ENCODE measurements at places on chromosomes 5 and 9. TPM values are rescaled to one million over a fixed set of nuclear protein-coding genes. Genes with fewer than 3 reads are reported as not detected.

DNA sequence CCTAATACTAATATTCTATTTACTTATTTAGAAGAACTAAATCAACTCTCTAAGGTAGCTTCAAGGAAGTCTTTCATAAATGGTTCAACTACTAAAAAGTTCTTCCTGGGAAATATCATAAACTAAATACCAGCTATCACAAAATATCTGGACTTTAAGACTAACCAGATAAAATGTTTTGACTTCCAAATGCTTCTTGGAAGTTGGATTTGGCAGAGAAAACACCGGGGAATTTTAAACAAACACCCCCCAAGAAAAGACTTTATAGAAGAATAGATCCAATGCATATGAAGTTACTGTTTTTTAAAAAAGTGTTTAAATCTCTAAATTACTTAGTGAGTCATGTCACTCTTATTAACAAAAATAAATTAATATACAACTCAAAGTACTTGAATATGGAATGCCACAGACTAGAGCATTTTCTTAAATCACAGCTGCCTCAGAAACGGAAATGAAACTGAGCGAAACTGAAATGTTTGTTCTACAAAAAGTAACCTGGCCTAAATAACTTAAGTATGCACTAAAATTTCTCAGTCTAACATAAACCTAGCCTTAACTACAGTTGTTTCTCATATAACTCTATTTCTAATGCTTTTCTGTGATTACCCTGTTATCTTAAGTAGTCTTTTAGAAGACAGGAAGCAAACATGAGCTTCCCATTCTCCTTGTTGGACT, 6.8 kb downstream of the ABCA1 start:
- H3K4me3 ChIP-seq = no peak overlapping the region
- DNase-seq = no peak
- peaks cover 4% of the 10 kb centered on the region for H3K4me1 ChIP-seq
- H3K36me3 ChIP-seq = no peaks in the 10 kb centered on the region
- H3K27ac ChIP-seq = peak overlapping the region; percentile 21
- H3K27me3 ChIP-seq = no peaks in the 10 kb centered on the region

- H3K27ac ChIP-seq = no peak overlapping the region
- no peaks in the 10 kb centered on the region for H3K4me1 ChIP-seq
- peaks cover 31% of the 10 kb centered on the region for H3K36me3 ChIP-seq
- no peak for DNase-seq
- no peak overlapping the region for H3K4me3 ChIP-seq
- no peaks in the 10 kb centered on the region for H3K27me3 ChIP-seq
Observed at GRCh38 chr5:34831303-34831702, 7.7 kb upstream of the TTC23L start.

DNA sequence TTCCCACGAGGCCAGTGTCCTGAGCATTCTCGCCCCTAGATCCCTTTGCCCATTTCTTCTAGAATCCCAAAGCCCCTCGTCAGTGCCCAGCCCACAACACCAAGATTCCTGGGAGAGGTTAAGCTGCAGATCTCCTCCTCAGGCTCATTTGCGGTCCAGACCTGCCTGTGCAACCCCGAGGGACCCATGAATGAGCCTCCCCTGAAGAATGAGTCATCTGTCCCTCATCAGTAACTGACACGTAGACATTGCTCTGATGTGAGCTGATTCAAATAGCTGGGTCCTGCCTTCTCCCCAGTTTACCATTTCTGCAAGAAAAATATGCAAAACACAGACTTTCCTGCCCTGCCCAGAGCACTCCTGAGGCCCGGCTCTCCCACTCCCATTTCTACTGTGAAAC, 92.8 kb downstream of the ADCY2 start:
- no peaks in the 10 kb centered on the region for H3K27me3 ChIP-seq
- no peak overlapping the region for H3K27ac ChIP-seq
- no peak overlapping the region for H3K4me3 ChIP-seq
- no peak for DNase-seq
- no peaks in the 10 kb centered on the region for H3K4me1 ChIP-seq

DNA sequence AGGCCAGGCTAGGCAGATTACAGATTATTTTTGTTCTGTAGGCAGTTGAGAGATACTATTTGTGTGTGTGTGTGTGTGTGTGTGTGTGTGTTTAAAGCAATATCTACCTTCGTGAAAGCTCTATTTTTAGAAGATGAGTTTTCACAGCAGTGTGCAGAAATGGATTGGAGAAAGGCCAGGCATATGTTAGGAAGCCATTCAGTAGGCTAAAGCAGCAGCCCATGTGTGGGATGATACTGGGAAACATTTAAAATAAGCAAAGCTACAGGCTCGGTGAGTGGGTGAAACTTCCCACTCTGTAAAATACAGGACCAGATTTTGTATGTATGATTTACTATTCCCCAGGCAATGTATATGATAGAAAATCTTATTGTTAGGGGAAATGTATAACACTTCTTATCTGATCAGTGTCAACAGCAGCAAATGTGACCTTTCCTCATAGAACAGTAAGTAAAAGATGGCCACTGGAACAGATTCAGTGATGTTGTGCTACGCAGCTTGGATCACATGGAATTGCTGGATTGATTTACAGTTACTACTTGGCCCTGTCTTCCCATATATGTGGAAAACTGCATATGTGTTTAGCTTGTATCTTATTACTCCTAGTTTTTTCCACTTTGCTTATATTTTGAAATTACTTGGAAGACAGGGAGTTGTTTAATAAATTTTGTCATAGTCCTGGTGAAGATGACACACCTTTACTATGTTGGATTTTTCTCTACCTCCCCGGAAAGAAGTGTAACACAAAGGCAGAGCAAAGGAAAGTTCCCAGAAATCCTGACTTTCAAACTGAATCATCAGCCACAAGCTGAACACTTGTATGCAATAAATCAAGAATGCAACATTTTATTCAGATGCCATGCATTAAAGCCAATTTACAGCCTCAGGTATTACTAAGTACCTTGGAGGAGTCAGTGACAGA, 1077.7 kb upstream of the SEMA6A start:
- no peaks in the 10 kb centered on the region for H3K27me3 ChIP-seq
- no peak for DNase-seq
- no peak overlapping the region for H3K27ac ChIP-seq
- no peak overlapping the region for H3K4me3 ChIP-seq

- H3K4me1 ChIP-seq = no peaks in the 10 kb centered on the region
- no peak overlapping the region for H3K27ac ChIP-seq
- H3K36me3 ChIP-seq = no peaks in the 10 kb centered on the region
- no peaks in the 10 kb centered on the region for H3K27me3 ChIP-seq
- no peak overlapping the region for H3K4me3 ChIP-seq
- DNase-seq = no peak
Observed at GRCh38 chr5:169649486-169649885, 12.4 kb downstream of the DOCK2 start.

- peaks cover 10% of the 10 kb centered on the region for H3K4me1 ChIP-seq
- no peak overlapping the region for H3K27ac ChIP-seq
- H3K36me3 ChIP-seq = no peaks in the 10 kb centered on the region
- DNase-seq = no peak
Observed at GRCh38 chr9:98995059-98995671, 51.5 kb downstream of the COL15A1 start.

- H3K36me3 ChIP-seq = no peaks in the 10 kb centered on the region
- no peak for DNase-seq
- no peaks in the 10 kb centered on the region for H3K4me1 ChIP-seq
- no peaks in the 10 kb centered on the region for H3K27me3 ChIP-seq
- H3K4me3 ChIP-seq = no peak overlapping the region
Observed at GRCh38 chr5:8685704-8686103, 816.8 kb downstream of the MTRR start.

DNA sequence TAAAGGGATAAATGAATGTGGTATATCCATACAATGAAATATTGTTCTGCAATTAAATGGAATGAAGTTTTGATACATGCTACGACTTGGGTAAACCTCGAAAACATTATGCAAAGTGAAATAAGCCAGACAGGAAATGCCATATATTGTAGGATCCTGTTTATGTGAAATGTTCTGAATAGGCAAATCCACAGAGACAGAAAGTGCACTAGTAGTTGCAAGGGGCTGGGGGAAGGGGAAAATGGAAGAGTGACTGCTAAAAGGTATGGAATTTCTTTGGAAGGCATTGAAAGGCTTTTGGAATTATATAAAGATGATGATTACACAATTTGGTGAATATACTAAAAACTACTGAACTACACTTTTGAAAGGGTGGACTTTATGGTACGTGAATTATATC, 97.0 kb downstream of the FOXD1 start:
- no peaks in the 10 kb centered on the region for H3K4me1 ChIP-seq
- H3K27me3 ChIP-seq = peaks cover 10% of the 10 kb centered on the region
- H3K4me3 ChIP-seq = no peak overlapping the region
- no peaks in the 10 kb centered on the region for H3K36me3 ChIP-seq
- H3K27ac ChIP-seq = no peak overlapping the region
- DNase-seq = no peak

DNA sequence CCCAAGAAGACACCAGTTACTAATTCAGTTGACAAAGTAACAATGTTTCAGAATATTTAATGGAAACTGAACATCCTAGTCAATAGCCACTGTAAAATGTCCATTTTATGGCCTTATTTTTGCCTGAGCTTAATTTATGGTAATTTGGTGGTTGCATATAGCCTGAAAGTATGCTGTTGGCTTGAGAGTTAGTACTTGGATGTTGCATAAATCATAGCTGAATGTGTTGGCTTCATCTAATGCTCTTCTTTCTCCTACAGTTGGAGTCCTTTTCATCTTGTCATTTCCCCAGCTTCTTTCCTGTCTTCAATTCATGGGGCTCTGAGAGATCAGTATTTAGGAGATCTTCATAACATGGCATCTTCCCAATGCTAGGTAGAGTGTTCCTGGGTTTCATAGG, 164.6 kb downstream of the MAT2B start:
- H3K4me3 ChIP-seq = no peak overlapping the region
- no peak for DNase-seq
- no peaks in the 10 kb centered on the region for H3K4me1 ChIP-seq
- no peak overlapping the region for H3K27ac ChIP-seq
- no peaks in the 10 kb centered on the region for H3K27me3 ChIP-seq
- no peaks in the 10 kb centered on the region for H3K36me3 ChIP-seq

GRCh38 chr5:172642926-172643871, 2.1 kb downstream of the NEURL1B start:
- peaks cover 59% of the 10 kb centered on the region for H3K4me1 ChIP-seq
- H3K36me3 ChIP-seq = peaks cover 8% of the 10 kb centered on the region
- H3K27me3 ChIP-seq = no peaks in the 10 kb centered on the region
- H3K4me3 ChIP-seq = peak overlapping the region; percentile 81

- no peaks in the 10 kb centered on the region for H3K27me3 ChIP-seq
- H3K27ac ChIP-seq = no peak overlapping the region
- peak; percentile 41 for DNase-seq
- no peaks in the 10 kb centered on the region for H3K4me1 ChIP-seq
- H3K36me3 ChIP-seq = no peaks in the 10 kb centered on the region
Observed at GRCh38 chr5:59673438-59674058, 220.0 kb downstream of the PDE4D start.

DNA sequence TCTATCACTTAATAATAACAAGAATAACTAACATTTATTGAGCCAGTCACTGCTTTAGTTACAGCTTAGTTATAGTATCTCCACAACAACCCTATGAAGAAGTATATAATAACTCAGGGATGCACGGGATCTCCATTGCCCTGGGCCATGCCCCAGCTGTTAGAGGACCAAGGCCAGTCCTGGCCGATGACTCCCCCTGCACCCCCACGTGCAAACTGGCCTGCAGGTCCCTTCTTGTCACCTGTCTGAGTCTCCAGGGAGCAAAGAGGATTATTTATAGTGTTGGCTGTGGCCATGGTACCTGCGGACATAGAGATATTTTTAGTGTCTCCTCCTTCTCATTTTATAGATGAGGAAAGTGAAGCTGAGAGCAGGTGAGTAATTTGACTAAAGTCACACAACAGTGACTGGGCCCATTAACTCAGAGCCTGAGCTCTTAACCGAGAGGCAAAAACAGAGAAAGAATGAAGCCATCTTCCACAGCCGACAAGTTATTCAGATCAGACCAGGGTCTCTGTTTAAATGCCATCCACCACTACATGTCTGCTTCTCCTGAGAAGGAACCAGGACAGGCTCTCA, 94.4 kb downstream of the TMEM215 start:
- H3K4me3 ChIP-seq = no peak overlapping the region
- no peaks in the 10 kb centered on the region for H3K27me3 ChIP-seq
- H3K36me3 ChIP-seq = no peaks in the 10 kb centered on the region
- H3K4me1 ChIP-seq = no peaks in the 10 kb centered on the region

GRCh38 chr5:179287071-179287470, 58.2 kb downstream of the ADAMTS2 start:
- no peak for DNase-seq
- no peaks in the 10 kb centered on the region for H3K4me1 ChIP-seq
- no peaks in the 10 kb centered on the region for H3K27me3 ChIP-seq
- H3K36me3 ChIP-seq = no peaks in the 10 kb centered on the region
- H3K27ac ChIP-seq = no peak overlapping the region
- no peak overlapping the region for H3K4me3 ChIP-seq

GRCh38 chr5:87151547-87151946, 116.1 kb upstream of the RASA1 start:
- no peak for DNase-seq
- no peaks in the 10 kb centered on the region for H3K4me1 ChIP-seq
- H3K4me3 ChIP-seq = no peak overlapping the region
- no peaks in the 10 kb centered on the region for H3K36me3 ChIP-seq

DNA sequence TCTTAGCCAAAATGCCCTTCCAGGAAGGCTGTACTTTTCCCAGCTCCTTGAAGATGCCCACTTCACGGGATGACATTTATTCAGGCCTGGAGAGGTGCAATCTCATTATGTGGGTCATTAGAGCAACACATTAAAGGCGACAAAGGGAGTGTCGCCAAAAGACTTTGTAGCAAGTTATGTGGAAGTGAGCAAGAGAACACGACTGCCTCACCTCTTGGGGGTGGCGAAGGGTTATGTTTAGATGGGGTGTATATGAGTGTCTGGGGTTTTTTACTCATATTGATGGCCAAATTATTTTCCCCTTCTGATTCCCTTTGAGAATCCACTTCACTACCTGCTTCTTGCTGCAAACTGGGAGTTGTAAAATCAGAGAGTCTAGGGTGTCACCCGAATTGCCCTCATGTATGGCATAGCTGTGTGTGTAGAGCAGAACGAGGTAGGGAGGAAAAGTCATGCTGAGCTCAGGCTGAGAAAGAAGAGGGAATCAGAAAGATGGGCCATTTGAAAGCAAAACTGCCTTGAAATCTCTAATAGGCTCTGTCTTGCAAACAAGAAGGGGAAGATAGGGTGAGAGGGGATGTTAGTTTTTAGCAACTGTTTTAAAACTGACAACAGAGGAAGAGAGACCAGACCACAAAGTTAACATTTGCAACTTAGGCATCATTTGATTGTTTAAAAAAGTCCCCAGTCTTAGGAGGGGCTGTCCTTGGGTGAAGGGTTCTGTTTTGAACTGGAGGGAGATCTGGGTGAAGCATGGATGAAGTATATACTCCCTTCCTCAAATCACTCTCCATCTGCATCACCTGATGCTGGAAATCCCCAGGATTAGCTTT, 97.1 kb upstream of the IL12B start:
- H3K27ac ChIP-seq = no peak overlapping the region
- peaks cover 3% of the 10 kb centered on the region for H3K27me3 ChIP-seq
- no peaks in the 10 kb centered on the region for H3K4me1 ChIP-seq

Gene PCDHB2
- polyA plus RNA-seq = 1.7 TPM

Gene FBP1
- 259 TPM for polyA plus RNA-seq

Gene GADD45G
- polyA plus RNA-seq = 10.5 TPM

Gene DBH
- polyA plus RNA-seq = 0.66 TPM

Gene ANKS6
- 36.9 TPM for polyA plus RNA-seq

Gene UGT3A2
- polyA plus RNA-seq = 1.6 TPM

Gene LHX3
- not detected for polyA plus RNA-seq
